NCI-H187 (cell line): ENCODE measurements at places on chromosomes 16 and 17.
A peak's percentile ranks its signal among the peaks of the same experiment; 100 is the strongest.

- DNase-seq, result no peak
Measured at GRCh38 chr16:4232541-4233386, 9.1 kb downstream of the SRL start.

- no peak for DNase-seq
Measured at GRCh38 chr16:47523342-47524006, 62.3 kb downstream of the PHKB start.

- no peak for DNase-seq
Measured at GRCh38 chr17:75394332-75394918, 11.1 kb downstream of the GRB2 start.

- DNase-seq, result no peak
Measured at GRCh38 chr16:85335584-85336491, 223.6 kb upstream of the CIBAR2 start.

DNA sequence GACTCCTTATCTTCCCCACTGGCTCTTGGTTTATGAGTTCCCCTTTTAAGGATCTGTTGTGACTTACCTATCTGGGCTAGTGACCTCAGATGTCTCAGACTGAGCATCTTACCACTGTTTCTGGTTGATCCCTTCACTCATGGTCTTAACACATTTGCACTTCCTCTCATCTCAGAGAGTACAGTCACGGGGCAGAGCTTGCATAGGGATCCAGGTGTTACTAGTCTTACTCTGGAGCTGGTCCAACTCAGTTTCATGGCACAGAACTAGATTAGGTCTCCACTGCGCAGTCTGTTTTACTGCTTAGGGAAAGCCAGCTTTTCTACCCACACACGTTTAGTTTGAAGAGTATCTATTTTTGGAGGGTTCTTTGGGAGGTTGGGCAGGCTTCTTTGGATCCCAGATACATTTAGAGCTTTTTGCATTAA is 10.2 kb downstream of the GABARAPL2 start:
- no peak for DNase-seq

DNA sequence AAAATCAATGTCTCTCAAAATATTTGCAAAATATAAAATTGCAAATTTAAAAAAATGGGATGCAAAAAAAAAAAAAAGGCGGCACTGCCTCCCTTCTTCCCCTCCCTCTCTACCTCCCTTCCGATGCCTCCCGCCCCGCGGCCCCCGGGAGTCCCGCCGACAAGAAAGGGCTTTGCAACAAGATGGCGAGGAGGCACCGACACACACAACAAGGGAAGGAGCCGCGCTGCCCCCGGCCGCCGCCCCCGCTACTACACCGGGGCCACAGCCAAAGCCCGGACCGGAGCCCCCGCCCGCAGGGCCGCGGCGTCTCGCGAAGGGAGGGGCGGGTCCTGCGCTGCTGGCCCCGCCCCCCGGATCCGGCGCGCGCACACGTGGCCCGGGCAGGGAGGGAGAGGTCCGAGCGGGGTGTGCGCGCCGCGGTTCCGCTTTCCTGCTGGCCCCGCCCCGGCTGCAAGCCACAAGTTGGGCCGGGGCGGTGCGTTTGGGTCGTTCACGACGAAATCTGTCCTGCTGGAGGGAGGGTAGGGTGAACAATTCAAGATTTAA is at the start of gene MNT:
MNT (minus strand) TSS at position 184 of the 549 bp plus-strand sequence. CDS start 348 bp downstream, outside the sequence.
- DNase-seq, result peak; percentile 87

- no peak for DNase-seq
Measured at GRCh38 chr16:10862438-10862837, 14.6 kb upstream of the CIITA start.

DNA sequence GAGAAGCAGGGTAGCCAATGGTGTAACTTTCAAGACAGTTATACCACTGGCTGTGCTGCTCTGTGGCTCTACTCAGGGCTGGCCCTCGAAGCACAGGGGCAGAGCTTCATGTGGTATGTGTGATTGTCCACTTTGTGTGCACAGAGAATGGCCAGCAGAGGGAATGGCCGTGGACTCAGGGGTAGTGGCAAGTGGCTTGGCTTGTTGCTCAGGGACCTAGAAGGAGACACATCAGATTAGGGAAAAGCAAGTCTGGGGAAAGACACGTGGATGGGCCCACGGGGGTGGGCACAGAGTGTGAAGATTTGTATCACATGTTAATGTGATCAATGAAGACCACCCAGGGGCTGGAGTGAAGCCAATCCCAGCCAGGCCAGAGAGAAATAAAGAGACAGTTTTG is 20.0 kb upstream of the XYLT2 start:
- DNase-seq, result no peak

DNA sequence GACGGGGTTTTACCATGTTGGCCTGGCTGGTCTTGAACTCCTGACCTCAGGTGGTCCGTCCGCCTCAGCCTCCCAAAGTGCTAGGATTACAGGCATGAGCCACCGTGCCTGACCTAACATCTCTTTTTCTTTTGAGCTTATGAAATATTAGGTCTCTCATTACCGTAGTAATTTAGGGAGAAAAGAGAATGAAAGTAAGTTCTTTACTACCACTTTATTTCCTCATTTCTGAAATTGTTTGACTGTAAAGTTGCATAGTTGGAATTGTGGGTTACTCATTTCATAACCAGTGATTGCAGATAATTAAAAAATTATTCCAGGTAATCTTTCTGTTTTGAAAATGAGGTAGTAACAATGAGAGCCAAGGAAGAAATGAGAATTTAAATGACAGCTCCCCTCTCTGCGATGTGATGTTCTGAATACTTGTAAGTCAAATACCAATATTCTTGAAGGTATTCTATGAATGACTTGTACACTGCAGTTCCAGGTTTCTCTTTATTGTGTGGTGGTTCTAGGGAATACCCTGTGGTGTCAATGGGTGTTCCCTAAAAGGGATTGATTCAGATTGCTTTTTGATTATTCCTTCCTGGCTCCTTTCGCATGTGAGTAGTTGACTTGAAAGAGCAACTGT is 28.3 kb downstream of the MAP2K4 start:
- no peak for DNase-seq

GRCh38 chr16:370443-370842 is at the start of gene MRPL28:
TSS of gene MRPL28 (minus strand) at chr16:370538. CDS start at chr16:370218, 320 bp downstream.
- peak; percentile 95 for DNase-seq

- no peak for DNase-seq
Measured at GRCh38 chr17:42061646-42062487, 11.5 kb upstream of the C17orf113 start.

- no peak for DNase-seq
Measured at GRCh38 chr16:35747658-35748455, 2288.4 kb downstream of the TP53TG3F start.

GRCh38 chr17:70961341-70961740 is 792.0 kb downstream of the KCNJ2 start:
- DNase-seq, result no peak

- DNase-seq, result no peak
Measured at GRCh38 chr17:59506894-59507726, 58.3 kb upstream of the DHX40 start.

DNA sequence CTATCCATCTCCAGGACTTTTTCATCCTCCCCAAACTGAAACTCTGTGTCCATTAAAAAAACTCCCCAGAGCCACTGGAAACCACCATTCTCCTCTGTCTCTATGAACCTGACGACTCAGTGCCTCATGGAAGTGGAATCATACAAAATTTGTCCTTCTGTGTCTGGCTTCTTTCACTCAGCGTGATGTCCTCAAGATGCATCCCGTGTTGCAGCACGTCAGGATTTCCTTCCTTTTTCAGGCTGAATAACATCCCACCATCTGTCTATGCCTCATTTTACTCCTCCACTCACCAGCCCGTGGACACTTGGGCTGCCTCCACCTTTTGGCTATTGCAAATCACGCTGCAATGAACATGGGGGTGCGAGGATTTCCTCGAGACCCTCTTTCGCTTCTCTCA is 12.6 kb upstream of the ALDH3A1 start:
- no peak for DNase-seq

DNA sequence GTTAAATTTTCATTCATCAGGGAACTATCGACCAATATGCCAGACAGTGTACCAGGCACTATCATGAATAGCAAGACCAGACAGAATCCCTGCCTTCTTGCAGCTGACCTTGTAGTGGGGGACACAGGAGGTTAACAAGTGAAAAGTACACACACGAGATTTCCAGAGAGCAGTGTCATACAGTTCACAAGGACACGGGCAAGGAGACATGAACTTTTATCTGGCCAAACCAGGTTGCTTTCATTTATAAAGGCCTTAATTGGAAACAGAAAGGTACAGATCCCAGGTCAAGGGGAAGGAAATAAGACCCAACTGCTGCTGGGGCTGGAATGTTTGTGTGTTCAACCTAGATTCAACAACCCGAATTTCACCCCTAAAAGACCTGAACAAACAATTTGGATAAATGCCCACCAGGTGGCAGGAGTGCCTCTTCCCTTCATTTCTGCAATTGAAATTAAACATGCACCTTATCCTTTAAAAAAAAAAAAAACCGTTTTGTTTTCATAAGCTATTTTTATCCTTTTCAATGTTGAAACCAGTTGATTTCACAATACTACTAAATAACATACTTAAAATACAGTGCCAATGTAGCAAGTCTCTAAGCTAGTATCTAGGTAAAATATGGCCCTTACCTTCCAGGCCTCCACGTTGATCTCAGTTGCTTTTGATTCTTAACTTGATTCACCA is 65.9 kb downstream of the EMP2 start:
- DNase-seq, result no peak

DNA sequence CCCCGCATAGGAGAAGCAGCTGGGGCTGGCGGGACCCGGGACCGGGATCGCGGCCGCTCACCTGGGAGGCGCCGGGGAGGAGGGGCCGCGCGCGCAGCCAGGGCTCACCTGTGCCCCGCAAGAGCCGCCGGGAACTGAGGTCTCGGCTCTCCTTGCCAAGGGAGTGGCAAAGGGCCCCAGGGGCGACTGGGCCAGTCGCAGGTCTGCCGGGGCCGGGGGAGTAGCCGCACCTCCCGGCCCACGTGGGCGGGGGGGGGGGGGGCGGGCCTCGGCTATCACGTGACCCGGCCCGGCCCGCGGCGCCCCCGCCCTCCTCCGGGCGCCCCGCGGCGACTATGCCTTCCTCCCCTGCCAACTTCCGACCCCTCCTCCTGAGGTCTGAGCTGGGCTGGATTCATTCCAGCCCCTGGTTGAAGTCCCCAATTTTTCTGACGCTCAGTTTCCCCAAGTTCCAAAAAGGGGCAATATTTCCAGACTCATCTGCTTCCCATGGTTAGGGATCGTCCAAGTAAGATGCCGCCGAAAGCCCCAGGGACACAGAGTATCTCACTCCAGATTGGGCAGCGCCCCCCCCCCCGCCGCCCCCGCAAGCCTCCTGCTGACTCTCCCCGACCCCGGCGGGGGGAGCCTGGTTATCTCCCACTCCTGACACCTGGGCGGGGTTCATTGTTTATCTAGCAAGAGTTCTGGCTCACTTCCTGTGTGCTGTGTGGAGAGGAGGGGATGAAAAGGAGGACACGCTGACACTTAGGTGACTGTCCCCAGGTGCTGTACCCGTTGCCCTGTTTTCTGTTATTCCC is at the start of gene TMC6:
TMC6 (minus strand) TSS at position 205 of the 800 bp plus-strand sequence. CDS start 1,923 bp downstream, outside the sequence.
- peak; percentile 16 for DNase-seq

- no peak for DNase-seq
Measured at GRCh38 chr17:48290378-48290777, 139.6 kb downstream of the SKAP1 start.

DNA sequence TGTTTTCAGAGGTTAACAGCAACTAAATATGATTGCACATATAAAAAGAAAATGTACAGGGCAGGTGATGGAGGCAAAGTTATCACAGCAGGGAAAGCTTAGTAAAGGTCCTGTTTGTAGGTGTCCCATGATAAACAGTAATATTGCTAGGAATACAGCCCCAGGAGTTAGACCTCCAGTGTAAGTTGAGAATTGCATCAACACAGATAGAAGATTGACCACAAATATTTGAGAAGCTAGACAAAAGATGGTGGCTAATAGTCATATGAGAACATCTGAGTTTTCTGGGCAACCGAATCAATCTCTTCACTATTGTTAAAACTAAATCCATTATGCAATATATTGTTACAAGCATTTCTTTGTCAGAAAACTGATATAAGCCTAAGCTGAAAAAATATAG is 152.6 kb downstream of the CDH11 start:
- DNase-seq, result no peak

- no peak for DNase-seq
Measured at GRCh38 chr16:82626791-82627261, at the start of gene CDH13. TSS of gene CDH13 (plus strand) at chr16:82626969.

DNA sequence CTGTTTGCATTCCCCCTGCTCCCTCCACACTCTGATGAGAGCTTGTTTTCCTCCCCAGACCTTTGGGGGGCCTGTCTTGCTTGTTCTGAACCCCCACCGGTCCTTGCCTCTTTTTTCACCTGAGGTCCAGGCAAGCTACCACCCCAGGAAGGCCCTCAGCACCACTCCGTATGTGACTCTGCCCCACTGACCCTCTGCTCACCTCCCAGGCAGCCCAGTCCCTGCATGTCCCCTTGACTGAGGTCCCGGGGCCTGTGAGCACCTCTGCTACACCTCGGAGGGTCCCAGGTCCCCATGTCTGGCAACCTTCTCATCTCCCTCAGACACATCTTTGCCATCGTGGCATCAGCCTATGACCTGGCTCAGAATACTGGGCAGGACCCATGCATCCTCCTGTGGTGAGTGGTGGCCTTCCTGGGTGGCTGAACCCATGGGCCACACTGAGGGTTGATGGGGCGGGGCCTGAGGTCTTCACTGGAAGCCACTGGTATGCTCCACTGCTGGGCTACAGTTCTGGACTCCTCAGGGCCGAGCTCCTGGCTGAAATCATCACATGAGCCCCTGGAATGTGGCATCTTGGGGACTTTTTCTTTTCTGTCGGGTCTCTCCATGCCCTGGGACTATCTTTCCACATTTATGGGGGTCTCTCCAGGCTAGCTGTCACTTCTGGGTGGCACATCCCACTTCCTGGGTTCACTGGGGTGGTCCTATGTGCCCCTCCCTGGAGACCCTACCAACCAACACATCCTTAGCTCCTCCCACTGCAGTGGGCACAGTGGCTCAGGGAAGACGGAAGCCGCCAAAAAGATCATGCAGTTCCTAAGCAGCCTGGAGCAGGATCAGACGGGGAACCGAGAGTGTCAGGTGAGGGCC is 3.5 kb downstream of the MYO15B start:
- DNase-seq, result no peak

GRCh38 chr17:61481421-61481820 is 29.2 kb downstream of the TBX4 start:
- DNase-seq, result no peak

GRCh38 chr17:33371377-33371776 is 78.3 kb upstream of the ASIC2 start:
- no peak for DNase-seq

- DNase-seq, result no peak
Measured at GRCh38 chr16:15654591-15654990, 4.5 kb downstream of the NDE1 start.
